Activated CD8-positive, alpha-beta T cell treated with anti-CD3 and anti-CD28 coated beads, Interleukin-2, amount 10 ng/mL, durations not matched to agents 7 days and 5 days (primary cell): ENCODE measurements at places on chromosomes 3 and 15.
A peak's percentile ranks its signal among the peaks of the same experiment; 100 is the strongest.

GRCh38 chr15:78995921-78996893 is 51.4 kb upstream of the CTSH start:
- DNase-seq = no peak

DNA sequence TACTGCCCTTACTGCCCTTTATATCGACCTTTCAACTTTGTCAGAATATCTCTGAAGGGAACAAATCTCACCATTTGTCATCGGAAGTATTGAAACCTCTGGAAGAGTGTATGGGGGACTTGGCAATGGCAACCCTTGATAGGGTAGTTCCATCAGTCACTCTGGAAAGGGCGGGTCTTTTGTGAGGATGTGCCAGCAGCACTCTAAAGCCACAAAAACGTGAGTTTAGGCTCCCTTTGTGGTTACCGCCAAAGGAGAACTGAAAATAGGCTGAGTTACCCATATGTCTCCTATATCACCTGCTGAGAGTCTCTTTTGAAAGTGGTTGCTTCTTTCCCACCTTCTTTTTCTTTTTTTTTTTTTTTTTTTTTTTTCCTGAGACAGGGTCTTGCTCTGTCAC is 296.8 kb upstream of the CHRM5 start:
- DNase-seq = no peak

GRCh38 chr3:143855183-143855582 is 6.9 kb upstream of the SLC9A9 start:
- DNase-seq = peak; percentile 25

- DNase-seq = no peak
These were observed 172.0 kb downstream of the MTHFS start for GRCh38 chr15:79724804-79725203.
